ENCODE measurements at places on chromosomes 2 and 18. TPM values are rescaled to one million over a fixed set of nuclear protein-coding genes. Genes with fewer than 3 reads are reported as not detected.

INPP5D gene
- 26.9 TPM for total RNA-seq

NFATC1 gene
- total RNA-seq, result 3.0 TPM

CKAP2L gene
- total RNA-seq, result 3.0 TPM

UGT1A3 gene
- not detected for total RNA-seq

ITSN2 gene
- 34.9 TPM for total RNA-seq

AGPS gene
- total RNA-seq, result 73.3 TPM

NRP2 gene
- total RNA-seq, result 46.2 TPM

CFC1 gene
- not detected for total RNA-seq

AQP12B gene
- total RNA-seq, result not detected

AP1S3 gene
- total RNA-seq, result 3.2 TPM
